ENCODE measurements at places on chromosomes 16 and 17. TPM values are rescaled to one million over a fixed set of nuclear protein-coding genes. Genes with fewer than 3 reads are reported as not detected.

The CNTD1 gene
- 0.93 TPM for total RNA-seq

The PNMT gene
- 7.6 TPM for total RNA-seq

The HID1 gene
- total RNA-seq, result 21.9 TPM

The TRAPPC2L gene
- total RNA-seq, result 24.2 TPM

The USP32 gene
- 55.5 TPM for total RNA-seq

The ABCA10 gene
- 2.7 TPM for total RNA-seq

The SEZ6L2 gene
- 1.1 TPM for total RNA-seq

The MMP25 gene
- total RNA-seq, result 1.6 TPM

The C17orf50 gene
- not detected for total RNA-seq

The OR1F1 gene
- not detected for total RNA-seq

The HS3ST6 gene
- total RNA-seq, result not detected

The SCARF1 gene
- 15.3 TPM for total RNA-seq

The PRCD gene
- total RNA-seq, result 2.8 TPM

The YPEL2 gene
- 39.7 TPM for total RNA-seq

The TMEM238L gene
- total RNA-seq, result not detected

The CEP20 gene
- total RNA-seq, result 36.9 TPM

Measured in gastroesophageal sphincter (tissue), 4 donors.